ENCODE measurements at places on chromosomes 6 and 20.

GRCh38 chr6:164142322-164142721, 727.8 kb downstream of the QKI start:
- DNase-seq: no peak

GRCh38 chr20:24862186-24862585, 86.9 kb upstream of the CST7 start:
- DNase-seq: no peak

DNA sequence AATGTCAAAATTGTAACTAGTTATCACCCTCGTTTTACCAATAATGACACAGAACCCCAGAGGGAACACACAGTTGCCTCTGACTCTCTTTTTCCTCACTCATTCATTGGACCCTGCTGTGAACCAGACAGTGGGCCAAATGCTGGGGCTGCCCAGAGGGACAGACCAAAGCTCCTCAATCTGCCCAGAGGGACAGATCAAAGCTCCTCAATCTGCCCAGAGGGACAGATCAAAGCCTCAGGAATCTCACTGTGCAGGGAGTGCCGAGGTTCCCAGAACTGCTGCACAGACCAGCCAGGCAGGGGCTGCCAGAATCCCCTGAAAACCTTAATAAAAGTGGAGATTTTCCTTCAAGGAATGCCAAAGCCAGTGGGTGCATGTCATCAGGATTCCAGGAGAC, 179.1 kb downstream of the SOD2 start:
- DNase-seq: no peak

GRCh38 chr20:47464380-47465101, 37.1 kb upstream of the NCOA3 start:
- DNase-seq: no peak

- no peak for DNase-seq
Measured at GRCh38 chr20:63021356-63022321, 14.9 kb upstream of the BHLHE23 start.

- DNase-seq: no peak
Measured at GRCh38 chr6:20554326-20554725, 20.1 kb downstream of the CDKAL1 start.

DNA sequence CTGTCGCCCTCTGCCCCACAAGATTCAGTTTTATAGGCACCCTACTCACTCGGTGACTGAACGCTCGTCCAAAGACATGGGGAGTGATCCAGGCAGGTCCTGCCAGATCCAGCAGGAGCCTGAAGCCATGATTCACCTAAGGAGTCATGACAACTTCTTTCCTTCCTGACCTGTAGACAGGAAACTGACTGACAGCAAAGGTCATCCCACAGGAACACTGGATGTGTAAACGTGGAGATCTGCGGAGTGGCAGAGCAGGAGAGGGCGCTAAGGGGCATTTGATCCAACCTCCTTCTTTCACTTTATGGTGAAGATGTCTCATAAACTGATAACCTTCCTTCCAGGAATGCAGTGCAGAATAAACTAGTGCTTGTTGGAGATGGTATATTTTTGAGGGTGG, 192.2 kb downstream of the GJA10 start:
- DNase-seq: no peak

- no peak for DNase-seq
Measured at GRCh38 chr6:84892671-84893070, 128.3 kb upstream of the TBX18 start.

DNA sequence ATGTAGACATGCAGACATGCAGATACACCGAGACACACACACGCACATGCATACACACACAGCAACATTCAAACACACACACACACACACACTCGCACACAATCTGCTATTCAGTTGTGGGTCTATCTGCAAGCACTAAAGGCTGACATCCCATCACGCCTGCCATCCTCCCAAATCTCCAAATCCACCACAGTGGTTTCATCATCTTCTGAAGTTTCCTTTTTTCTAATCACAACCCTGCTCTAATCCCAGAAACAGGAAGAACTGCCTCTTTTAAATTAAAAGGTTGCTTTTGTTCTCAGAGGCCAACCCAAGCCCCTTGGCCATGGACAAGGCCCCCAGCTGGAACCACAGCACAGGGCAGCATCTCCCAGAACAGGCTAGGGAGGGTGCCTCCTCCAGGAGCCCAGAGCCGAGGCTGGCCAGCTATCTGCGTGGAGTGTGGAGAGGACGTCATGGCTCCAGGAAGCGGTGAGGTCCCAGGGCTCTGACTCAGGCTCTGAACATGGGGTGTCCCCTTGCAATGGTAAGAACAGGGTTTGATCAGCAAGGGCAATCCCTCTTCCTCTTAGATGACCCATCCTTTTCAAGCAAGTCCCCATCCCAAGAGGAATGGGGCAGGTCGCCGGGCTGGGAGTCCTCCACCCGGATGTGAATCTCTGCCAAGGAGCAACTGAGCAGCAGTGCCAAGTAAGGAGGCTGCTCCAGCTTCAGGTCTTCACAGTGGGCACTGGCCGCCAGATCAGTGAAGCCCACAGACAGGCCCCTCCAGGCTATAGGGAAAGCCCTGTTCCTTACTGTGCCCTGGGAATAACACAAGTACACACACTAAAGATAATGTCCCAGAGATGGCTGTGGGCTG, 14.7 kb downstream of the FOXF2 start:
- no peak for DNase-seq

GRCh38 chr20:58004146-58004545, 224.3 kb downstream of the ANKRD60 start:
- no peak for DNase-seq

DNA sequence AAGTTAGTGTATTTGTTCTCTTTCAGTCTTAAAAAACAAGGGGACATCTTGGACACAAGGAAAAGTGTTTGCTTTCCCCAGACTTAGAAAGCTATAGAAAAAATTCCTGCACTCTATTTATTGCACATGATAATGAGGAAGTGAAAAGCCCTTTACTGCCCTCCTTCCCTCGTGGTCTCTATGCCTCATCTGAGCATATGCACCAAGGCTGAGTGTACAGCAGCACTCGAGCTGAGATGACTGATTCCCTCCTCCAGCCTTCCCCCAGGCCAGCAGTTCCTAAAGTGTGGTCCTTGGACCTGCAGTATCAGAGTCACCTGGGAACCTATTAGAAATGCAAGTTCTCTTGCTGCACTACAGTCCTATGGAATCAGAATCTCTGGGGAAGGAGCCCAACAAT, 14.3 kb upstream of the LAMP5 start:
- no peak for DNase-seq

DNA sequence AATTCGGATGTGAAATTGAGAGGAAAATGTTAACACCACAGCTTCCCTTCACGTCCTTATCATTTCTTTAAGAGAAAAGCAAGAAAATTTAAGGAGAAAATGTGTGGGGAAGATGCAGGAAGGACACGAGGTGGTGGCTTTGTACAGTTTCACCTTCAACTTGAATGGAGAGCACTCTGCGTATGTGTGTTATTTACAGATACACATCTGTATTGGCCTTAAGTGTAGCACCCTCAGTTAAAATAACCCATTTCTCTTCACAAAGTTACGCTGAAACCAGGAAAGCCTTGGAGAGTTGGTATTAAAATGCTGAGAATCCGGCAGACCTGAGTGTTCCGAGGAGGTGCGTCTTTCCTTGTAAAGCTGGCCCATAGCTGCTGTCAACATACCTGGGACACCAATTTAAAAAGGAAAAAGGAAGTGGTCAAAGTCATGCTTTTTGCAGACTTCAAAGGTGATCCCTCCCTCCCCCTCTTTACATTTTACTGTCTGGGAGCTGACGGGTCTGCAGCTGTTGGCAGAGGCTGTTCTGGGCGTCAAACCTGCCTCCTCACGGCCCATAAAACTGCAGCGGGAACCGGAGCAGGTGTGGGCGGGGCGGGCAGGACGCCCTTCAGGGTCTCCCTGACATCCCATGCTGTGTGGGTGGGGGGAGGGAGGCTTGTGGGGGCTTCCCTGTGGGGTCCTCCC, 61.3 kb upstream of the TBXT start:
- DNase-seq: no peak

All from activated CD8-positive, alpha-beta memory T cell treated with anti-CD3 and anti-CD28 coated beads for 1 hour (primary cell).